ENCODE measurements at places on chromosomes 16 and 17. TPM values are rescaled to one million over a fixed set of nuclear protein-coding genes. Genes with fewer than 3 reads are reported as not detected.

- DNase-seq = no peak
Measured at GRCh38 chr17:62648956-62649294, 21.5 kb downstream of the MRC2 start.

DNA sequence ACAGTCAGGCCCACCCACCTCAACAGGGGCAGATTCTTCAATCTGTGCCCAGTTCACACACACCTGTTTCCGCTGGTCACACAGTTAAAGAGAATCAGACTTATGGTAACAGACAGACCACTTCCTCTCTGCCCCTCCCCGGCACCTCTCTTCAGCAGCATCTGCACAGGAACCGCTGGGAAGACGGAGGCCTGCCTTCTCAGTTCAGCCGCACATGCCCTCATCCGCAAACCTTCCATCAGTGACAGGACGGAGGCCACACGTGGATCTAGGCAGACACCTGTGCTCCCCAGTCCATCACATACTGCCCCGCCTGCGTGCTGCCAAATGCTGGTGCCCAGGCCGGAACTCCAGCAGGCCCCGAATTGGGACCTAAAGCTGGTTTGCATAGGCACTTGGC, 10.3 kb downstream of the PHB1 start:
- no peak for DNase-seq

GNAO1 gene
- total RNA-seq = 0.68 TPM

CBFA2T3 gene
- total RNA-seq = not detected

KRT16 gene
- total RNA-seq = 3.2 TPM

DNA sequence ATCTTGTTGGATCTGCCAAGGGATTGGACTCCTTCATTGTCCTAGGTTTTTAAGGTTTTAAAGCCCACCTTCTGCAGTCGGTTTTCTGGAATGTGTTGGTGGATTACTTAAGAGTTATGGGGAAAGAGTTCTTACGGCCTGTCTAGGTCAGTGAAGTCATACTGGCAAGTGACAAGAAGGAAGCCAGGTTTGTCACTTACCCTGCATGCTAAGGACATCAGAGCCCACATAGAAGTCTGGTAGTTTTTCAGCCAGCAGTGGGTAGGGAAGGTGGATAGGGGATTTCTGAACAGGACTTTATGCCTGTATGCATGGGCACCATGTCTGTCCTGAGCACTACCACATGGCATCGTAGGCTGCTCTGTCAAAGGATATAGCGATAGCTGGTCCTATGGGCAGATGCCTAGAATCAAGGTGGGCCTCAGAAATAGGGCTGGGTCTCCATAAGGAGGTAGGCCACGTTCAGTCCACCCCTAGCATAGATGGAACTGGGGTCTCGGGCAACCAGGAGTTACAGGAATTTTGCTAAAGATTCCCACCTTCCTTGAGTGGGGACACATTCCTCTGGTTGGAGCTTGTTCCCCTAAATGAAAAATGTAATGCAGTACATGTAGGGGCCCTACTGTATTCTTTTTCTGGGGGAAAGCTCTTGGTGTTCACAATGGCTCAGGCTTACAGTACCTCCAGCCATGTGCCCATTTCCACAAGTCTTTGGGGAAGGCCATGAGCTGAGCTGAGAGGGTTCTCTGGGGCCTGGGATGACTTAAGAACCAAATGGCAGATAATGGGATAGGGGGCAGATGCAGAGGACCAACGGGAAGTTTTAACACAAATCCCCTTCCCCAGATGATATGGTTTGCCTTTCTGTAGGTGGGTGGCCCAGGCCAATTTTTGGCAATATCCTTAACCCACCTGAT, 27.5 kb downstream of the TRPV2 start:
- DNase-seq = no peak

TBC1D3K gene
- total RNA-seq = not detected

GRCh38 chr17:61352408-61352770, 47.3 kb upstream of the TBX2 start:
- DNase-seq = no peak

GDPD3 gene
- total RNA-seq = not detected

DNA sequence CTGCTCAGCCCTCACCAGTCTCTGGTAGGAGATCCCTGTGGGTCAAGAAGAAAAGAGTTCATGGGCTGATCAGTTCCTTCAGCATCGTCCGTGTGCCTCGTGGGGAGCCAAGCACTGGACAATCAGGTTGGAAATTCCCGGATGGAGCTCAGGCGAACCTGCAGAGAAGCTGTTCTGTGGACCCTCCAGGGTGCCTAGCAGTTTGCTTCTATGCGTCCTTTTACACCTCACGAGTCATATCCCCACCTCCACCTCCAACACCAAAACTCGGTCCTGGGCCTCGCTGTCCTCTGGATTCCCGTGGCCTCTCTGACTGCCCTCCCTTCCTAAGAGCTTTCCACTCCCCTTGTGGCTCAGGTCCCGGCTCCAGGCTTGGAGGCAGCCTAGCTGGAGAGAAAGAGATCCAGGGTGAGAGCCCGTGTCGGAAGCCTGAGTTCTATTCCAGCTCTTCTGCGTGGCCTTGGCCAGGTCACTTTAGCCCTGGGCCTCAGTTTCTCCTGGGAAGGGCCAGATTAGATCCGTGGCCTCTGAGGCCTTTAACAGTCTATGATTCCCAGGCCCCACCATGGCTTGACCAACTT, 26.2 kb upstream of the PIK3R6 start:
- DNase-seq = no peak

DNA sequence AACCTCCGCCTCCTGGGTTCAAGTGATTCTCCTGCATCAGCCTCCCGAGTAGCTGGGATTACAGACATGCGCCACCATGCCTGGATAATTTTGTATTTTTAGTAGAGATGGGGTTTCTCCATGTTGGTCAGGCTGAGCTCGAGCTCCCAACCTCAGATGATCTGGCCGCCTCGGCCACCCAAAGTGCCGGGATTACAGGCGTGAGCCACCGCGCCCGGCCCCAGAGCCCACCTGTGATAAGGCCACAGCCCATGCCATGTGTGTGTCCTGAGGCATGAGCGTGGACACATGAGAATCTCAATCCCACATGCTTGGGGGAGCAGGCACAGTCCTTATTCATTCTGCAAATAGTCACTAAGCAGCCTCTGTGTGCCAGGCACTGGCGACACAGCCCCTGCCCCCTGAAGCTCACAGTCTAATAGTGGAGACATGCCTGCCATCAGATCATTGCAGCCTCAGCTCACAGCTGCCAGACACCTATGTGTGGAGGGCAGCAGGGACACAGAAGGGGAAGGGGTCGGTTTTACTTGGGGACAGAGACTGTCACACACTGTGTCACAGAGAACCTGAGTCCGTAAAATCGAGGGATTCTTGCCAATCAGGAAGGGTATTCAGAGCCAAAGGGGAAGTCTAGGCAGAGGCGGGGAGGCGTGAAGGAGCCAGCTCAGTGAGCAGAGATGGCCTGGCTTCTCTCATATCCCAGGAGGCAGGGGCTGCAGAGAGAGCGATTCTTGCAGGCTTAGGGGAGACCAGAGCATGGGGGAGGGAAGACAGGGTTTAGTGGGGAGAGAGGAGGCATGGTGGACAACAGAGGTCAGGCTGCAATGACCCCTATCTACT, 9.4 kb upstream of the ABCC3 start:
- DNase-seq = no peak

GRCh38 chr17:75116737-75117136, 7.0 kb downstream of the ARMC7 start:
- DNase-seq = no peak

DNA sequence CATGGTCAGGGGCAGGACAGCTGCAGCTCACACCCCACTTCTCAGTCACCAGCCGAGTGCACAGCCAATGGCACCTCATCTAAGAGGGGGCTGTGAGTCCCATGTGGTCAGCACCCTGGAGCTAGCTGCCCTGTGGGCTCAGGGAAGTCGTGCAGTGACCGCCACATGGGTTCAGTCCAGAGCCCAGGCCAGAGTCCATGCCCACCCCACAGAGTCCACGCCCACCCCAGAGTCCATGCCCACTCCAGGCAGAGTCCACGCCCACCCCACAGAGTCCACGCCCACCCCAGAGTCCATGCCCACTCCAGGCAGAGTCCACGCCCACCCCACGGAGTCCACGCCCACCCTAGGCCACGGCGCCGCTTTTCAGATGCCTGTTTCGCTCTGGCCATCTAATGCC, 24.1 kb downstream of the SLC7A5 start:
- no peak for DNase-seq

GRCh38 chr16:83481589-83481988, 326.2 kb upstream of the HSBP1 start:
- DNase-seq = no peak

- no peak for DNase-seq
Measured at GRCh38 chr17:69669441-69670178, 255.1 kb downstream of the MAP2K6 start.

SNAI3 gene
- 0.62 TPM for total RNA-seq

NUPR1 gene
- total RNA-seq = 52.0 TPM

GRCh38 chr16:15054357-15055140, 1.3 kb downstream of the NTAN1 start:
- no peak for DNase-seq

GRCh38 chr16:87132361-87133014, 184.7 kb downstream of the C16orf95 start:
- DNase-seq = no peak

DNA sequence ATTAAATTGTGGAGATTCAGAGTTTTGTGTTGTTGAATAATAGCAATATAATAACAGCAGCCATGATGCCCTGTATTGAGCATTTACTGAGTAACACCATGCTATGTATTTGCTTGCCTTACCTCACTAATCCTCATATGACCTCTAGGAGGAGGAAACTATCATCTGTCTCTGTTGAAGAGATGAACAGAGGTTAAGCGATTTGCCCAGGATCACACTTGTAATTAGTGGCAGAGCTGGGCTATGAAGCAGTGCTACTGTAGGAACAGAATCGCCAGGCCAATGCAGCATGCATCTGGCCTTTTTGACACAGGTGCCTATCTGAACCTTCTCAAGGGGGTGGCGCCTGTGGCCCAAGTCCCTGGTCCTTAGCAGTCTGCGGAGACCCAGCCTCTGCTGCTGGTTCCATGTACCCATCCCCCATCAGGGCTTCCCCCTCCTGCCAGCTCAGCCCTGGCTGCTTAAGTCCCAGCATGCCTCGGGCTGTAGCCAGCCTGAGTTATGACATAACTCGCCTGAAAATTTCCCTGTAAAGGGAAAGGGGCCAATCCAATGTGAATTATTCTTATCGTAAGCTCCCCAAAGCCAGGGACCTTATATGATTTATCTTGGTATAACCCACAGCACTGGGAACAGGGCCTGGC, 50.4 kb upstream of the HS3ST2 start:
- DNase-seq = no peak

DNA sequence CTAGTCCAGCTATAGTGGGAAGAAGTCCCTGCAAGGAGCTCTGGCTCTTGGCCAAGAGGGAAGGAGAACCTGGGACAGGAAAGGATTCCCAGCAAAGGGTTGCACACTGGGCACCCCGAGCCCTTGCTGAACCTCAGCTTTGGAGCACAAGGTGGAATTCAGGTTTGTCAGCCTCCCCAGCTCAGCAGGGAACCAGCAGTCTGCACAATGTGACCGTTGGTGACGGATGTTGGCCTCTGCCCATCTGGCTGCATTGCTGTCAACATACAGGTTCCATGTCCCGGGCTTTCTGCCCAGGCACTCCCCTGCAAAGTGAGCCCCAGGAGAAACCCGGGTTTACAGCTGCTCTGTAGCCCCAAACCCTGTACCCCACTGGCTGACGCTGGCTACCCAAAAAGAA, 6.7 kb downstream of the RPRML start:
- no peak for DNase-seq

DNA sequence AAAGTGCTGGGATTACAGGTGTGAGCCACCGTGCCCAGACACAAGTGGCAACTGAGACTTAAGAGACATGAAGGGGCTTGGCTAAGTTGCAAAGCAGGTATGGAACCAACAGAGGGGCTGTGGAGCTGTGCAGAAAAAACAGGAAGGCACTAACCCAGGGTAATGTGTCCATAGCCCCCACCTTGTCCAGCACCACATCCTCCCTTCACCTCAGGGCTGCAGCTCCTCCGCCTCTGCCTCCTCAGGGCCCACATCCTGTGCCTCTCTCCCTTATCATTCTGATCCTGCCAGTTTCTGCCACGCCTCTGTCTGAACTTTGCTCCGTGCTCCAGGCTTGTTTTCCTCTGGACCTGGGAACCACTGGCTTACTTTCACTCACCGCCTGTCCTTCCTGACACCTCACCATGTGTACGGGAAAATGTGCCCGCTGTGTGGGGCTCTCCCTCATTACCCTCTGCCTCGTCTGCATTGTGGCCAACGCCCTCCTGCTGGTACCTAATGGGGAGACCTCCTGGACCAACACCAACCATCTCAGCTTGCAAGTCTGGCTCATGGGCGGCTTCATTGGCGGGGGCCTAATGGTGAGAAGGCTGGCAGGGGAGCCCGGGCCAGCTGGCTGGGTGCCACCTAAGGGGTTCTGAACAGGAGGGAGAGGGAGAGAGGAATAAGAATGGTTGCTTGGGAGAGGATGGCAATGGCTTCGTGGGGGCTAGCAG, at the start of gene TM4SF5:
TSS of gene TM4SF5 (plus strand) at position 368 of the 716 bp plus-strand sequence. CDS start at position 405, 37 bp downstream.
- DNase-seq = no peak

- DNase-seq = no peak
Measured at GRCh38 chr17:50721194-50722010, 2.0 kb downstream of the LUC7L3 start.

DNA sequence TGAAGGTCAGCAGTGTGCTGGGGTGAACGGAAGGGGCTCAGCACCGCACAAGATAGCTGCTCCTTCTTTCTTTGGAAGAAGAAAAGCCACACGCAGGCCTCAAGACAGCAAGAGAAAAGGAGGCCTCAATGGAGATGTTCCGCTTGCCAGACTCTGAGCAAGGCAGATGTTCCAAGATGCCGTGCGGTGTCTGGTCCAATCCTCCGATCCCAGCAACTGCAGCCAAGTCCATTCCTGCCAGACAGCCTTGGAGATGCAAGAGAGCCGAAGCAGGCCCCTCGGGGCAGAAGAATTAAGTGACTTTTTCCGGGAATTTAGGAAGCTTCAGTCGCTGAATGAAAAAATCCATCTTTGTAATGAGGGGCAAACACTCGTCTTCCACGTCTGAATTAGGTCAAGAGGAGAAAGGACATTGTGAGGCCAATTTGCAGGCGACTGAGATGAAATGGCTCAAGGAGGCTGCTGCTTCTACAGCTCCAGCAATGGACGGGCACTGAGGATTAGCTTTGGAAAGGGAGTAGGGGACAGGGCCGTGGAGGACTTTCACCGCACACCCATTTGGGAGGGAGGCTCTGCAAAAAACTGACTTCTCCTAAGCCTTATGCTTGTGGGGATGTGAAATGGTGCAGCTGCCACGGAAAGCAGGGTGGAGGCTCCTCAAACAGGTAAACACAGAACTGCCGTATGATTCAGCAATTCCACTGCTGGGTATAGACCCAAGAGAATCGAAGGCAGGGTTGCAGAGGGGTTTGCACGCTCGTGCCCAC, 44.7 kb downstream of the RPH3AL start:
- no peak for DNase-seq

SLC5A11 gene
- 0.50 TPM for total RNA-seq

Data from H4 (cell line).